ENCODE measurements at places on chromosomes 16 and 17.

DNA sequence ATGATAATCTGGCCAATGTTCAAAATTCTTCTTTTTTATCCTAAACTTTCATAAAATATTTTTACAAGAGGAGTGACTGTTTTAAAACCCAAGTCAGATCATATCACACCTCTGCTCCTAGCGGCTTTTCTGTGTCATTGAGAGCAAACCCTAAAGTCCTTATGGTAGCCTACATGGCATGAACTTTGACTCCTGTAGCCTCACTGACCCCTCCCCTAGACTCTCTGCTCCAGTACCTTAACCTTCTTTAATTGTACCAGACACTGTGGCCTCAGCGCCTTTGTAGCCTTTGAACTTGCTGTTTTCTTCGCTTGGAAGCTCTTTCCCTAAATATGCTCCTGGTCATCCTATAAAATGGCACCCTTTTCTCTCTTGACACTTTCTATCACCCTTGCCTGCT, 7.3 kb upstream of the SMPD3 start:
- no peak for DNase-seq

DNA sequence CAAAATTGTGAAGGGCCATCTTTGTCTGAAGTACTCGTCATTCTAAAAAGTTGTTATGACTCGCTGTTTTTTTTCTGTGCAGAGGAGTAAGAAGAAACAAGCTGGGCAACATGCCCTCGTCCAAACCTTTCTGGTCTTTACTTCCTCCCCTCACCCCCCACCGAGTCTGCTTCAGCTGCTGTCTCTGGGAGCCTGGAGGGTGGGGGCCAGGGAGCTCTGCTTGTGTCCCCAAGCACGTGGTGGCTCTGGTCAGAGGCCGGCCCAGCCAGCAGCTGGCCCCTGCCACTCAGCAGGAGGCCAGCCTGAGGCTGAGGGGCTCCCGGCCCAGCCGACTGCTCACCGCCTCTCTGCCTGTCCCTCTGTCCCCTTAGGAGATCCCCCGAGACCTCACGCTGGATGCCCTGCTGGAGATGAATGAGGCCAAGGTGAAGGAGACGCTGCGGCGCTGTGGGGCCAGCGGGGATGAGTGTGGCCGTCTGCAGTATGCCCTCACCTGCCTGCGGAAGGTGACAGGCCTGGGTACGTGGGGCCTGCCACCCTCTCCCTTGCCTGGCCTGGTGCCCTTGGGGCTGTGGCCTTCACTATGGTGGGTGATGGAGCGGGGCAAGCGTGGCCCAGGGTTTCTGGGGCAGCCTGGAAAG, 53.7 kb upstream of the LGALS9 start:
- DNase-seq, result peak; percentile 50

DNA sequence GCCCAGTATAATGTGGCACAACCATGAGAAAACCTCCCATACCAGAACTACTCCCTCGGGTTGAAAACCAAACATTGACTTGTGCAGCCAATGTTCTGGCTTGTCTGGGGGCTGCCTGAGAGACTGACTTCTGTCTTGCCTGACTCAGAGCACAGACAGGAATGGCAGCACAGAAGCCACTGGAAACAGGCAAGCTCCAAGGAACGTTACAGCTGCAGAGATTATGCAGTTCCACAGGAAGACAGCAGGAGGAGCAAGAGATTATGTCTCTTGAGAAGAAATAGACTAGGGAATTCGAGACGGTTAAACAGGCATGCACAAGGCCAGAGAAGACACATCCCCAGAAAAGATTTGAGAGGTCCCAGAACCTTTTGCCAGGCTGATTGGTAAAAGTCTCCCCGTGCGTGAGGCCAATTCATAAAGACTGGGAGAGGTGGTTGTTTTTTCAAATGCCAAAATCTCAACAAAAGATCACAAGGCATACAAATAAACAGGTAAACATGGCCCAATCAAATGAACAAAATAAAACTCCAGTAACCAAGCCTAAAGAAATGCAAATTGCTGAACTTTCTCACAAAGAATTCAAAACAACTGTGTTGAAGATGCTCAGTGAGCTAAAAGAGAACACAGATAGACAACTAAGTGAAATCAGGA, 90.6 kb upstream of the CDH5 start:
- DNase-seq, result peak; percentile 33

- no peak for DNase-seq
Observed at GRCh38 chr16:10833271-10833670, 14.7 kb upstream of the TVP23A start.

- DNase-seq, result no peak
Observed at GRCh38 chr17:68768804-68769203, 167.6 kb upstream of the FAM20A start.

- no peak for DNase-seq
Observed at GRCh38 chr17:73072219-73072962, 20.1 kb downstream of the SLC39A11 start.

DNA sequence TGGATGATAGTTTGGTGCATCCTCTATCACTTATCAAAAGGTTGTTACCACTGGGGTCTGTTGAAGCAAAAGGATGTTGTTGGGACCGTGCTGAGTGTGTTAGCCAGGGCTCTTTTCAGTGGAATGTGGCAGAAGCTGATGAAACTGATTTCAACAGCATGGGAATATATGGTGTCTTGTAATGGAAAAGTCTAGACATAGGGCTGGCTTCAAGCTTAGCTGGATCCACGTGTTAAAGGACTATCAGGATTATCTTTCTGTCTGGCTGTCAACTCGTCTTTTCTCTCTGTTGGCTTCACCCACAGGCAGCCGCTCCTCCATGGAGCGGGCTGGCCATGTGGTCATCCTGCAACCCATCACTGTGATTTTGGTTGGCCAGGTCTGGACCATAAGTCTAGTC, 8.7 kb downstream of the SNX29 start:
- DNase-seq, result no peak

- no peak for DNase-seq
Observed at GRCh38 chr16:65105171-65105570, 16.7 kb downstream of the CDH11 start.

- DNase-seq, result no peak
Observed at GRCh38 chr16:1028056-1028455, 44.5 kb upstream of the SSTR5 start.

DNA sequence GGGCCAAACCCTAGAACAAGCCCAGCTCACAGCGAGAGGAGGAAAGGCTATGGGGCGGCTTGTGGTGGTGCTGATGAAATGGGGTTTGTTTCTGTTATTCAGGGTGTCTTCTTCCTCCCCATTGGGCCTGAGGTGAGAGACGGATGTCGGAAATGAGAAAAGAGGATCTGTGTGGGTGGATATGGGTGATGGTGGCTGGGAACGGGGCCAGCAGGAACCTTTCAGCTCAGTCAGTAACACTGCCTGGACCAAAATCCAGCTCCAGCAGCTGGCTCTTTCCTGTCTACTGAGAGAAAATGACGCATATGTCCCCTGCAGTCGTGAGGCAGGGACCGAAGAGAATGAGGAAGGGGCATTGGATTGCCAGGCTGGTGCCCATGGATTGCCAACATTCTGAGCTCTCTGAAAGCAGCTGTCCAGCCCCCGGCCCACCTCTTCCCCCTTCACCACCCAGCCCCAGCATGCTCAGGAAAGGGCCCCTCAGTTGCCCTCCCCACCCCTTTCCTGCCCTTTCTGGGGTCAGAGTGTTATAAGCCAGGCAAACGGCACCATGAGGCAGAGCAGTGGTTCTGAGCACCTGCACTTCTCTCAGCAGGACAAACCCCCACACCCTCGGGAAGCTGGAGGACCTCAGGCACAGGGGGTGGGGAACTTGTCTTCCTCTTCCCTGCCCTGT, 4.0 kb downstream of the MYH3 start:
- DNase-seq, result peak; percentile 5

DNA sequence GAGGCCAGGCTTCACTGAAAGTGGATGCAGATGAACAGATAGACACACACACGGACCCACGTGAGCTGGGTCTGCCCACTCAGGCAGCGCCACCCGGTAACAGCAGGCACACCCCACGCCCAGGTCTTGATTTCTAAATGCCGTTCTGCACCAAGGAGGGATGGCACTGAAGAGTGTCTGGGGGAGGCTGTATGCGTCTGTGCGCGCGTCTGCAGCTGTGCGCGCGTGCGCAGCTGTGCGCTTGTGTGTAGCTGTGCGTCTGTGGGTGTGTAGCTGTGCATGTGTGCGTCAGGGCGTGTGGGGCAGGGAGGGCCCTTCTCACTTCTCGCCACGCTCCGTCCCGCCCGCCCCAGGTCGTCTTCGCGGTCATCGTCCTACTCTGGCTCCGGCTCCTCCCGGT, 15.5 kb upstream of the IL17C start:
- no peak for DNase-seq

GRCh38 chr16:55479430-55480140, 587 bp downstream of the MMP2 start:
- DNase-seq, result no peak

- DNase-seq, result no peak
Observed at GRCh38 chr16:56830669-56831068, 34.3 kb upstream of the SLC12A3 start.

DNA sequence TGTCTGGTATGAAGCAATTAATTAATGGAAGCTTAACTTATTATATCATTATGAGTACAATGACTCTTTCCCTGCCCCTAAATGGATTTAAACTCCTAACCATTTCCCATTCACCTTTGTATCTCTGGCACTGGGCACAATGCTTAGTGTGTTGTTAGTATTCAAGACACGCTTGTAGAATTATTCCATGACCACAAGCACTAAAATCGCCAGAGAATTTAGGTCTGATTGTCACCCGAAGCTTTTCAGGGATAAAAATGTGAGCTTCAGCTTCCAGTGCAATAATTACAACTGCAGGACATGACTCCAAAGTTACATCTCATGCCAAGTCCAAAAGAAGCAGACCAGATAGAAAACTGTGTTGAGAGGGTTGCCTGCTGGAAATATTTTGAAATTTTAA, 101.6 kb downstream of the CDH8 start:
- no peak for DNase-seq

All from activated CD4-positive, alpha-beta T cell treated with anti-CD3 and anti-CD28 coated beads, Interleukin-2, Interleukin-4, amounts not matched to agents 100 ng/mL and 50 ng/mL, durations not matched to agents 16 hours and 8 hours (primary cell).